ENCODE measurements at places on chromosomes 1 and 21.

DNA sequence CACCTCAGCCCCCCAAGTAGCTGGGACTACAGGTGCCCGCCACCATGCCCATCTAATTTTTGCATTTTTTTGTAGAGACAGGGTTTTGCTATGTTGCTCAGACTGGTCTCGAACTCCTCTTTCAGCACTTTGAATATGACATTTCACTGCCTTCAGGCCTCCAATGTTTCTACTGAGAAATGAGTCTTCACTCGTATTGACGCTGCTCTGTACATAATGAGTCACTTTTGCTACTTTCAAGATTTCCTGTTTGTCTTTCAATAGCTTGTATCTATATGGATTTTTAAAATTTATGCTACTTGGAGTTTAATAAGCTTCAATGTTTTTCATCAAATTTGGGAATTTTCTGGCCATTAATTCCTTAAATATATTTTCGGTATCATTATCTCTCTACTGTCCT lies 64.7 kb downstream of the GORAB start:
- DNase-seq = no peak

GRCh38 chr1:86875722-86876121 lies 38.2 kb downstream of the SELENOF start:
- no peak for DNase-seq

- DNase-seq = no peak
Measured at GRCh38 chr1:156662005-156662799, 15.0 kb downstream of the NES start.

- DNase-seq = no peak
Measured at GRCh38 chr1:115218699-115219098, 119.3 kb downstream of the NGF start.

GRCh38 chr21:44730951-44731579 lies 19.7 kb upstream of the TSPEAR start:
- DNase-seq = no peak

DNA sequence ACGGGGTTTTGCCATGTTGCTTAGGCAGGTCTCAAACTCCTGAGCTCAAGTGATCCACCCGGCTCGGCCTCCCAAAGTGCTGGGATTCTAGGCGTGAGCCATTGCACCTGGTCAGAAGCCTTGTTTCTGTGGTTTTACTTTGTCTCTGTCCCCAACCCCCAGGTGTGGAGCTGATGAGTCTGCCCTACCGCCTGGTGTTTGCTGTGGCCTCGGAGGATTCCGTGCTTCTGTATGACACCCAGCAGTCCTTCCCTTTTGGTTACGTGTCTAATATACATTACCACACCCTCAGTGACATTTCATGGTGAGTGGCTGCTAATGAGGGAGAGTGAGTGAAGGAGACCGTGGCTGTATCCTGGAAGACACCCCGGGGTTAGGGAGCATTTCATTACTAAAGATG lies 26.1 kb downstream of the CHAF1B start:
- DNase-seq = no peak
